ENCODE measurements at places on chromosomes 2 and 18.

DNA sequence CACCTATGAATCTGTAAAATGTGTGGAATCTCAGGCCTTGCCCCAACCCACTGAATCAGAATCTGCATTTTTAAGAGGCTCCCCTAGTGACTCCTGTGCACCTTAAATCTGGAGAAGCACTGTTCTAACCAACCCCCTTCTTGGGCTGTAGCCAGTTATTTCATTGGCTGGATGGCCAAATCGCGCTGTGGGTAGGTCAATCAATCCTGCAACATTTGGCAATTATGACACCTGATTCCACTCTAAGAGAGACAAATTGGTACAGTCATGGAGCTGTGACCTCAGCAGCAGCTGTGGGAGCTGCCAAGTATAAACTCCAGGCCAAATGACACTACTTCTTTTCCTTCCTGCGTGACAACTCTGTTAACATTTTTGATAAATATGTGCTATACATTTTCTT lies 208.7 kb downstream of the CLIP4 start:
- peak; percentile 14 for DNase-seq

- DNase-seq: no peak
Observed at GRCh38 chr18:7269942-7270341, 39.1 kb downstream of the LRRC30 start.

GRCh38 chr2:24586955-24587354 lies 95.9 kb downstream of the NCOA1 start:
- DNase-seq: no peak

DNA sequence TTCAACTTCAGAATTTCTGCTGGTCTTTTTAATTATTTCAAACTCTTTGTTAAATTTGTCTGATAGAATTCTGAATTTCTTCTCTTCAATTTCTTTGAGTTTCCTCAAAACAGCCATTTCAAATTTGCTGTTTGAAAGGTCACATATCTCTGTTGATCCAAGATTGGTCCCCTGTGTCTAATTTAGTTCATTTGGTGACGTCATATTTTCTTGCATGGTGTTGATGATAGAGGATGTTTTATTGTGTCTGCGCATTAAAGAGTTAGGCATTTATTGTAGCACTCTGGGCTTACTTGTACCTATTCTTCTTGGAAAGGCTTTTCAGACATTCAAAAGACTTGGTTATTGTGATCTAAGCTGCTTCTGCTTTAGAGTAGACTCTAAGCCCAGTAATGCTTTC lies 698.4 kb upstream of the LRRTM1 start:
- DNase-seq: no peak

DNA sequence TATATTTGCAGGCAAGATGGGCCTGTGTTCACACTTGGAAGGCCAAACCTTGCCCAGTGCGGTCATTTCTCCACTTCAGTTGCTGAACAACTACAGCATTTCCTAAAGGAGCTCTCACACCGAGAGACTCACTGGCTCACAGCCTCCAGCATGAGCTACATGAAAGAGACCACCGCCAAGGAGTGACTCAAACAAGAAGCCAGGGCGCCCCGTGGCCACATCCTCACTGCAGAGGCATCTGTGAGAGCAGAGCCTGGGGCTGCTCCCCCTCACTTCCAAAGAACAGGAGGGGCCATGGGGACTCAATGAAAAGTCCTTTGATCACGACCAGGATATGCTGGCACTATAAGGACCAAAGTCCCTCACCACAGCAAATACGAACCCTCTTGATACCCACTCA lies 50.0 kb downstream of the TMEM163 start:
- no peak for DNase-seq

DNA sequence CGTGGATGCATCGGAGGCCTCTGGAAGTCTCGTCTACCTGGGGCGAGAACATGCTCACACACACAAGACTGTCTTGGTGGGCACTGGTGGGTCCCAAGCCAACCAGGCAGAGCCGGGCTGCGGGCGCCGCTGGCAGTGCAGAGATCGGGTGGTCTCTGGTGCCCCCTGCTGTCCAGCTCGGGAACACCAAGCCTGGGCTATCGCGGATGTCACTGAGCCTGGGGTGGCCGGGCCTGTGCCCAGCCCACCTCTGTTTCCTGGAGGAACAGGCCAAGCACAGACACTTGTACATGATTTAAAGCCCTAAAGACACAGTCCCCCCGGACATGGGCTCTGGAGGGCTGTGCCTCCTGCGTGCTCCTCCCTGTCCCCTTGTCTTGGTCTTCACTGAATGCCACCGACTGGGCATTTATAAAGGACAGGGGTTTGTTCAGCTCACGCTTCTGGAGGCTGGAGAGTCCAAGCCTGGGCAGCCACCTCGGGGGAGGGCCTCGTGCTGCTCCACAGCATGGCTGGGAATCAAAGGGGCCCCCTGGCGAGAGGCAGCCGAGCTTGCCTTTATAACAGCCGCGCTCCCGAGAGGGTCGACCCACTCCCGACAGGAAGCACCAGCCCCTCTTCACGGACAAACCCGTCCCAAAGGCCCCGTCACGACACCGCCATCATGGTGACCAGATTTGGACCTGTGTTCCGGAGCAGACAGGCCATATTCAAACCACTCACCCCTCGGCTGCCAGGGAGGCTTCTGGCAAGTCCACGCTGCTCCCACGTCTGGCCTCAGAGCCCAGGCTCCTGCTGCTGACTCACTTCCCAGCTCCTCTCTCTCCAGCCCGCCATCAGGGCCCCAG lies 3.6 kb upstream of the OTOS start:
- DNase-seq: peak; percentile 38

- peak; percentile 15 for DNase-seq
Observed at GRCh38 chr2:12457831-12458230, 258.9 kb upstream of the TRIB2 start.
